ENCODE measurements at places on chromosomes 6 and 20.

DNA sequence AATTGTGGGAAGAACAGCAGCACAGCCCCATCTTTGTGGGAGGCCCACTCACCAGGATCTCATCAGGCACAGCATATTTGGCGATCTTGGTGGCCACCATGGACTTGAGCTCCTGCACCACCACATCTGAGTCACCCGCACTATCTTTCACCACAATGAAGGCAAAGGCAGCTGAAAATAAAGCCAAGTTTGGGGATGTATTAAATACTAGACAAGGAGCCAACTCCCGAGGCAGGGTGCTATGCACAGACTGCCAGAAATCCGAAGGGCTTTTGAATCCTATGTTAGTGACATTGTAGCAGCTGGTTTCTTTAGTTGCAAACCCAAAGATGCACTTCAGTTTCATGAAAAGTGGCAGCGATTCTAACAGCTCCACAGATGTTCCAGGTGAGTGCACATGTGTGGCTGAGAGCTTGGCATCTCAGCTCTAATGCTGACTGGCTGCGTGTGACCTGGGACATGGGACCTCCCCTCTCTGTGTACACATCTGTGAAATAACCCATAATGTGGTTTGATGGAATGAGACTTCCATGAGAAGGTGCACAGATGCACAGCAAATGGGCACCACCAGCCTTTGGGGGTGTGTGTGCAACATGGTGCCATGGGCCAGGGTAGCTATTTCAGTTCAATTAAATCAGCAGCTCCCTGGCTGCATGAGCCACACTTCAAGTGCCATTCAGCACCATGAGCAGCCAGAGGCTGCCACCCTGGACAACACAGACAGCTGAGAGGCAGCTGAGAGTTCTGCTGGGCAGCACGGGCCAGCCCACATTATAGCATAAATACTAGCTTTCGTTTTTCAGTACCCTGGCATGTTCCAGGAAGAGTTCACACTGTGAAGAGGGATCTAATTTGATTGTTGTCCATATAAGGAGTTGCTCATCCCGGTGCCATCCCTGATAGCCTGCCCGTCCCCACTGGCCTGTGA lies 16.9 kb upstream of the APMAP start:
- DNase-seq, result no peak

DNA sequence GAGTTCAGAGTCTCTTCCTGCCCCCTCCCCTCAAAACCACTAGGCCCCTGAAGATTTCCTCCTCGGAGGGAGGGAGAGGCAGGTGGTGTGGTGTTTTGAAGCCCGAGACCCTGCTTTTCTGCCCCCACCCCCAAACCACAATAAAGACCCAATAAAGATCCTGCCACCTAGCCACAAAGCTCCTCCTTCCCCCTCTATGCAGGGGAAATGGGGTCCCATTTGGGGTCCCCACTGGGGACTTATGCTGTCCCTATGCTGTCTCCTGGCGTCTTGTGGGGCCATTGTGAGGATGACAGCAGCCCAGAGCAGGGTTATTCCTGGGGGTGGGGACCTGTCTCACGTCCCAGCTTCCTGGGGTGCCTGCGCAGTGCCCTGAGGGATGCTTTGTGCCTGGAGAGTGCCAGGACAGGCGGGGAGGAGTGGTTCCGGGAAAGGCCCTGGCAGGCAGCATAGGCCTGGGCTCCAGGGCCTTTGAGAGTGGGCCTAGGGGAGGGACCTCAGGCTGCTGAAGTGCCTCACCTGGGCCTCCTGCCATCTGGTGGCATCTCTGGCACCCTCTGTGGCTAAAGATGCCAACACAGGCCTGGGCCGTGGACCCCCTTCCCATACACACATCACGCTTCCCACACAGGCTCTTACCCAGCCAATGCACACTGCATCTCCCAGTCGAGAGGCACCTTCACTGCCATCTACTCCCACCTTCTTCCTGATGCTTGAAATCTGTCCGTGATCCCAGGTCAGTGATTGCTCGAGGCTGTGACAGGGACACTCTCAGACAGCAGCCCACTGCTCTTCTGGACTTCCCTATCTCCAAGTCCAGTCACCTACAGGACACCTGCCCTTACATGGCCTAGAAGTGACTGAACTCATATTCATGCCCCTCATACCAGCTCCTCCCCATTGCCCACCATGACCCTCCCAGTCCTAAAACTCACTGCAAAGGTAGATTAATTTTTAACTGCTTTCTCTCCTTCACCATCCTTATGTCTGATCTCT lies 7.9 kb upstream of the ARMC12 start:
- DNase-seq, result peak; percentile 28

- no peak for DNase-seq
These were observed 823.9 kb downstream of the PHF3 start for GRCh38 chr6:64459411-64459944.

- DNase-seq, result no peak
These were observed 76.6 kb upstream of the STXBP5 start for GRCh38 chr6:147127587-147127986.

DNA sequence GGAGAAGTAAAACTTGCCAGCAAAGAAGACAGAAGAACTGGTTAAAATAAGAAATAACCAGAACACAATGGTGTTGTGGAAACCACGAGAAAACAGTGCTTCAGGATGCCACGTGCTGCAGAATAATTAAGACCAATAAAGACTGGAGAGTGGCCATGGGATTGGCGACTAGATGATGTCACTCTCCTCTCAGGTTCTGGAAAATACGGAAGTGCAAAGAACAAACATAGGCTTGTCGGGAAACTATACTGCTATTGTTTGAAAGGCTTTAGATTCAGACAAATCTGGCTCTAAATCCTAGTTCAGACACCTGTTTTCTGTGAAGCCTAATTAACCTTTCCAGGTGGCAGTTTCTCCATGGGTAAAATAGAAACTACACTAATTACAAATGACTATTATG lies 138.4 kb upstream of the STXBP5 start:
- peak; percentile 74 for DNase-seq

DNA sequence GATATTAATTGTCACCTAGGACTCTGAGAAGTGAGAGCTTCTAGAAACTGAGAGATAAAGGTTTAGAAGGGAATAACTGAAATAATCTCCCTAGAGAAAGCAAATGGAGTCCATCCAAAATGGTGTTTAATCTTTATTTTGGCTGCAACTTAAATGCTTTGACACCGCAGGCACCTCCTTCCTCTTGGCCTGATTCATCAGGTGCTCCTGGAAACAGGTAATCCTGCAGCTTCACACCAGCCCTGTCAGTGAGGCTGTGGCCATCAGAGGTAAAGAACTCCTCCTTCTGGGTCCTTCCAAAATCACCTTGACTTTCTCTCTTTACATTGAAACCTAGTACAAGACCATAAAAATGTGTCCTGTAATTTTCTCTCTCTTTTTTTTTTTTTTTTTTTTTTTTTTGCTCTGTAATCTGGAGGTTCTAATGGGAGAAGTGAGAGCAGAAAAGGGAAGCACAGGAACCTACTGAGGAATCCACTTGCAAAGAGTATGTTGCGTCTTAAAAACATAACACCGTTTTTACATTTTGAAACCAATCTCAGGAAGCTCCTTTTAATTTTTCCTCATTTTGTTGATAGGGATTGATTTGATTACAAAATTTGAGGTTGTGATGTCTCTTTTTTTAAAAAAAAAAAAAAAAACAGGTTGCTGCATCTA lies 124.2 kb downstream of the LRRC1 start:
- no peak for DNase-seq

DNA sequence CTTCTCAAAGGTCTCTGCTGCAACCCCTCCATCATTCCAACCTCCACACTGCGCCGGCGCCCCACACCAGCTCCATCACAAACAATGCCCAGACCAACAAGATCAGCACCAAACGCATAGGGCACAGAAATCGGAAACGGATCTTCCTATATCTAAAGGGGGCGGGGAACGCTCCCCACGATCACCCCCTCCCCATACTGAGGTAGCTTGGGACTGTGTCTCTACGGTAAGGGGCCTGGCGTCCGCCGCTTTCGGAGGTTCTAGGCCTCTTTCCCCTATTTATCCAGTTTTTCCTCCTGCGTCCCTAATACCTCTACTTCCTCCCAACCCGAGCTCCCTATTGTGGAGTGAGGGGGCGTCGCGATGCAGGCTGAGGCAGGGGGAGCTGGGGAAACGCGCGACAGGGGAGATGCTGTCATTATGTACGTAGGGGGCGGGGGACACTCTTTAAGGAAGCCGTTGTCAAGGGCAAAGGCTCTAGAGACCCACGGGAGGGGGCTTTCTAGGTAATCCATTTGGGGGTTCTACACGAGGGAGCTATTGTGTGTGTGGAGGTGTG lies 909 bp downstream of the DNAAF9 start:
- DNase-seq, result no peak

- DNase-seq, result no peak
These were observed 33.7 kb upstream of the ZNF133 start for GRCh38 chr20:18254615-18255014.

DNA sequence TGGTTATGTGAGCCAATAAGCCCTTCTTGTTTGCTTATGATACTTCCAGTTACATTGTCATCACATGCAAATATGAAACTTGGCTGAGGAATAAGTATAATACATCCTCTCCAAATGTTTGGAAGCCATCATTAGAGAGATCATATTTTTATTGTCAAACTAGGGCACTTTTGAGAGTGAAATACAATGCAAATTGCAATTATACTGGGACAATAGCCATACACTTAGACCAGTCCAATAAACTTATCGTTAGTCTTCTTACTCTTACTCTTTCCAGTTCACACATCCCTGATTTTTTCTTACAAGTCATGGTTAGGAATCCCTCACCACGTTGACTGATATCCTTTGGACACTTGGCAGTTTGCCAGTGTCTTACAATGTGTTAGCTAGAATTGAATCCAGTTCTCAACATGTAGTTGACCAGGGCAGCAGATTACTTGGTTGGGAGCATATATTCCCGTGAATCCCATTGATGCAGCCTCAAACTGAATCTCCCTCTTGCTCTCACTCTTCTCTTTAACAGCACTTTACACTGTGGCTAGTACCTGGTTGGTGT lies 519.7 kb upstream of the ID4 start:
- DNase-seq, result peak; percentile 17

- no peak for DNase-seq
These were observed at the start of gene PDE10A for GRCh38 chr6:165662749-165663376. PDE10A (minus strand) TSS chr6:165663241; CDS start chr6:165662811, 430 bp downstream.

- no peak for DNase-seq
These were observed 296.3 kb downstream of the QKI start for GRCh38 chr6:163710532-163711470.

DNA sequence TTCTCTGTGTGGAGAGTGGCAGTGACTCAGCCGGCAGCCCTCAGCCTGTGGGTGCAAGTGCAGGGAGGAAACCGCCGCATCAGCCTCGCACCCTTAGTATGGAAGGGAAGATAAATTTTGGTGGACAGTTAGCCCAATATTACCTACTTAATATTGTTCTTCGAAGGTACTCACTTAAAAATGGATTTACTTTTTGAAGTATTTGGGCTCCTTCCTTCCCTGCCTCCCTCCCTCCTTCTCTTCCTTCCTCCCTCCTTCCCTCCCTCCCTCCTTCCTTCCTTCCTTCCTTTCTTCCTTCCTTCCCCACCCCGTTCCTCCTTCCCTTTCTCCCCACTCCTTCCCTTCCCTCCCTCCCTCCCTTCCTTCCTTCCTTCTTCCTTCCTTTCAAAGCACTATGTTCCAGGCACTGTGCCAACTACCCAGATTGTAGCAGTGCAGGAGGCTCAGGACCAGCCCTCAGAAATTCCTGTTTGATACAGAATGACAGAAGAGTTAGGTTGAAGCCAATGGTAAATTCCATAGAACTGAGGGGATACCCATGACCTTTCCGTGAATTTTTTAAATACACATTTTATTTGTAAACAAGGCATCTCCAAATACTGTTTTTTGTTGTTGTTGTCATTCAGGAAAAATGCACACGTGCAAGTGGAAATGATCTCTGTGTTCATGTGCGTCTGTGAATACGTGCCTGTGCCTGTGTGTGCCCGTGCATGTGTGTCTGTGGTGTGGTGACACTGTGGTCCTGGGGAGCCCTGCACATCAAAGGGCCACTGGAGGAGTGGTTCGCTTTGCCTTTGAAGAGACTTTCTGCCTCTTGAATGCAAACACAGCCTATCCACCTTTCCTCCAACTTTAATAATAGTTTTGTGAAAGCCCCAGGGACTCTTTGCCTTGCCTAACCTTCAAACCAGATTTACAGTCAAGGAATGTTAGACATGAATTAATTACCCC lies 141.7 kb downstream of the EDN3 start:
- peak; percentile 92 for DNase-seq

DNA sequence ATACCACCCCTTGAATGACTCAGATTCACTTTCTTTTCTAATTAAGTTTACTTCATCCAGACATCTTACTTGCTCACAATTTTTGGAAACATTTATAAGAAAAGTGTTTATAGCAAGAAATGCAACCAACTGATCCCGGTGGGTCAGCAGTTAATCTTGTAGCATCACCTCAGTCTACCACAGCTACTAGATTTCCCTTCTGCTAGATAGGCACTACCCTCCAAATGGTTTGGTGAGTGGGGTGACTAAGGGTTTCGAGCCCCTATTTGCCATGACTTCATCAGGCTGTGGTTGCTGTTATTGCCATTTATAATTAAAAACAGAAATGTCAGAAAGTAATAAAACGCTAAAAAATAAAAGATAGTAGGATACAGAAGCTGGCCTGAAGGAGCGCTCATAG lies 930.1 kb upstream of the GJE1 start:
- DNase-seq, result no peak

DNA sequence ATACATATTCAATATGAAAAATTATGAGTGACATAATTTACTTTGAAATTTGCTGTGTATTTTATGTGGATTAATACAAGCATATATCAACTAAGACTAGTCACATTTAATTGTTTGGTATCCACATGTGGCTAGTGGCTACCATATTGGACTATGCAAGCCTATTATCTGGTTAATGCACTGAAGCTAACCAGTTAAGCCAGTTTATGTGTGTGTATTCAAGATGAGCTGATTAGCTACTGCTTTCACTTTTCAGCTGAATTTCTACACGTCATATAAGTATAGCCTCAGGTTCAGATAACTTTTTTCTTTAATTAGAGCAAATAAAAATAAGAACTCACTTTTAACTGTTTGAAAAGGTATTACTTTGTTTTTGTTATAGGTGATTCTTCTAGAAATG lies 903.7 kb downstream of the TFAP2A start:
- no peak for DNase-seq

DNA sequence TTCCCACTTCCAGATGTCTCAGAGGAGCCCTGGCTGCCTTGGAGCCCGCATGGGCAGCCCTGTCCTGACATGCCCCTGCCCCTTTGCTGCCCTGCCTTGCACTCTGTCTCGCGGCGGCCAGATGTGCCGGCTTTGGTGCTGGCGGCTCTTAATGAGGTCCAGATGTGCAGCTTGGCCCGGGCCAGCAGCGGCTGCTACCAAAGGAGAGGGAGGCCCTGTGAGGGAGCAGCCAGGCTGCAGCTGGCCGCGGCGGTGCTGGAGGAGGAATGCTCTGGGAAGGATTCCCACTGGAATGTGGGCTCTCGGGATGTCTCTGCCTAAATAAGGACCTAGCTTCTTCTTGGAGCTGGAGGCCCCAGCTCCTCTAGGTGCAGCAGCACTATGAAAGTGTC lies 72.4 kb downstream of the FGD2 start:
- DNase-seq, result no peak

- no peak for DNase-seq
These were observed 1.2 kb downstream of the TGIF2 start for GRCh38 chr20:36574366-36575135.

- DNase-seq, result no peak
These were observed 63.1 kb downstream of the ANKRD6 start for GRCh38 chr6:89495961-89496535.

- no peak for DNase-seq
These were observed at the start of gene IRF4 for GRCh38 chr6:391559-392440. IRF4 (plus strand) TSS chr6:391752; CDS start chr6:393153, 1,401 bp downstream.

- peak; percentile 74 for DNase-seq
These were observed 1065.5 kb downstream of the GRIK2 start for GRCh38 chr6:102458990-102459389.
